ENCODE measurements at places on chromosomes 13 and 19.

DNA sequence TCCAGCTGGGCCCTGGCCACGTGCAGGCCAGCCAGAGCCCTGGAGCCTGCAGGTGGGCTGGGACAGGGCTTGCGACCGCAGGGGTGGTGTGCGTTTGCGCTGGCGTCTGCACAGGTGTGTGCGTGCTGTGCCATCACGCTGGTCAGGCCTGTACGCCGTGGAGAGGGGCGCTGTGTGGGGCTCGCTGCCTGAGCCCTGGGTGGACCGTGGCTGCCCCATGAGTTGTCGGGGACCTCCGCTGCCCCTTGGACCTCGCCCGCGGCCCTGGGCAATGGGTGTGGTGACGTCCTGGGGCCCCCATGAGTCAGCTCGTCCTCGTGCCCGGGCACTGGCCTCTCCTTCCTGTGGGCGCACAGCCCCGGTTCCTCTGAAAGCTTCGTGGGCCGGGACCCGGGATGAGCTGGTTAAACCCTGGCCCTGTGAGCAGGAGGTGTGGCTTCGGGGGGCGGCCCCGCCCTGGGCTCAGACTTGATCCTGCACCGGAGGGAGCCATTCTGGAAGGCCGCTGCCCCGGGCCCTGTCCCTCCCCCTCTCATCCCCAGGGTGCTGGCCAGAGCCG is 6.8 kb downstream of the CSNK1G2 start:
- no peak for DNase-seq

DNA sequence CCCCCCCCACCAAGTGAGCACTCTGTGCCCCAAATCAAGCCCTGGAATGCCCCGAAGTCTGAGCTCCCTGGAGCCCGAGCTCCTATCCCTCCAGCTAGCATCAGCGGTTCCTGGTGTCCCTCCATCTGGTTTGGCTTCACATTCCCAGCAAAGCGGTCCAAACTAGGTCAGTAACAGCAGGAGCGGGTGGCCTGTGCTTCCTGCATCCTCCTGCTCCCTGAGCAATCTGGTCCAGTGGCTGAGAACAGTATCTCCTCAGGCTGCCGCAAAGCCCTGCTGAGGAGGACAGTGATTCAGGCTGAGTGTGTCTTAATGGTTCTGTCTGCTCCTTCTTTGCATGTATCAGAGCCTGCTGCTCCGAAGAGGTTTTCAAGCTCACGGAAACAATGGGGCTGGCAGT is 25.9 kb downstream of the RASL11A start:
- DNase-seq = no peak

- DNase-seq = no peak
Observed at GRCh38 chr13:29706923-29707322, 111.4 kb upstream of the SLC7A1 start.

GRCh38 chr19:40528078-40528477 is 48.6 kb upstream of the SHKBP1 start:
- no peak for DNase-seq

DNA sequence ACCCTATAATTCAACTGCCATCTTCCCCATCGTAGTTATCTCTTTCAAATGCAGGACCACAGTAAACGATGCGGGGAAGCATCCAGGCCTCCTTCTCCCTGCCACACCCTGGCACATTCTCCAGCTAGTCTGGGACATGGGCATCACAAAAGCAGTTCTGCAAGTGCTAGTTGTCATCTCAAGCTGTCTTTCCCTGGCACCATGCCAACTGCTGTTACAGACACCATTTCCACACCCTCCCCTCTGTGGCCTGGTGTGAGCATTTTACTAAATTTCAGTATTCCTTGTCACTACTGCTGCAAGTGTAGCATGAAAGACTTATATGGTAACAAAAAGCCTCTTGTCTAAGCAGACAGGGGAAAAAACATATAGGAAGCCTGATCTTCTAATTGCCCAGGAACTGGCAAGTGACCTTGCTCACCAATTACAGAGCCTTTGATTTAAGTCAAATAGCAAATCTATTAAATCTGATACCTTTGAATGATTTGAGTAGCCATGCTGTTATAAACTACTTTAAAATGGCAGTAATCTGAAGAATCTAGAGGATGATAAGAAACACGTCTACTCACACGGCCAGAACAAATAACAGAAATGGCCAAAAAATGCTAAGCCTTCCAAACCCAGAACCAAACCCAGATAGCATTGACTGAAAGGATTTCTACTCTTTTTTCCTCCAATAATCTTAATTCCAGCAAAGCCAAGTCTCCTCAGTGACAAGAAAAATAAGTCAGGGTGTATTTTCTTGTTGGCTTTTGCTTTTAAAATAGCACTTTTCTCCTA is 179.0 kb downstream of the NUFIP1 start:
- DNase-seq = no peak

DNA sequence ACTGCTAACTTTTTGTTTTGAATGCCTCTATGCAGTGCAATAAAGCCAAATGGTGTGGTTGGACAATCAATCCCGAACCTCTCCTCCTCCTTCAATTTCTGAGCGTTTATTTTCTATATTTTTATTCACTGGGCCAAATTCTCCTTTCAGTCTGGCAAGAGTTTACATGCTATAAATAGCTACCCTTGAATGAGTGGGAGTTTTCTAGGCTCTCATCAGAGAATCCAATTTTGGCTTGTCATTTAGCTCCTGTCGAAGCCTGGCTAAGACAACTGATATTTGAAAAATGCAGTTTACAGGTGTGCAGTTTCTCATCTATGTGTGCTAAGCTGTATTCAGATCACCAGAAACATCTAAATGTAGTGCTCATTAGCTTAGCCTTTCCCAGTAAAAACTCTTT is 61.8 kb downstream of the OLFM4 start:
- no peak for DNase-seq

DNA sequence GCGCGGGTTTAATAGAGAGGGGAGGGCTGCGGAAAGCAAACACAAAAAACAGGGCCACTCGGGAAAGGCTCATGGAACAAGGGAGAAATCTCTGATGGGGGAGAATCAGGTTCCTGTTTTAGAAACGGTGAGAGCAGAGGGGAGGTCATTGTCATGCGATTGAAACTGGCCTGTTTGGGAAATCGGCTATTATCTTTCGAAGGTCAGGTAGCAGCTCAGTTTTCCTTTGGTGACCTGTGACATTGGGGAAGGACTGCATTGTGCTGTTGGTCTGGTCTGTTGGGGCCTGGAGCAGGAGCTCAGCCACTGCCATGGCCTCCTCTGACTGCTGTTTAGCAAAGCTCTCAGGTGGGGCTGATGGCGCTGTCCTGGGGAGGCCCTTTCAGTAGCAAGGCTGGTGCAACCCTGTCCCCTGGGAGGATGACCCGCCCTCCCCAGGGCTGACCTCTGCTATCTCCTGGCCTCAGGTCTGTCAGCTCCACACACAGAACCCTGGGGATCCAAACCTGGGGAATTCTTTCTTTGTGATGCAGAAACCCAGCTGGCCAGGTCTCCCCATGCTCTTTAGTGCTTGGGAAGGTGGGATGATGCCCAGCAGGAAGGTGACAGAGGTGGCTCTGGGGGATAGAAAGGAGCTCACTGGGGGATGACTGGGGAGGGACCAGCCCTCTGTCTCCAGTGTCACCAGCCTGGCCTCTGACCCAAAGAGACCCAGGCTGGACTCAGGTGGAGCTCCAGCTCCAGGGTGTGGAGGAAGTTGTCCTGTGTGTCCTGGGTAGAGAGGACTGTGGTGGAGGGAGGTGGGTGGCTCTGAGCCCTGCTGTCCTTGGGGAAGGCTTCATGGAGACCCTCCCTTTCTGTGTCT is 21.2 kb upstream of the CD177 start:
- no peak for DNase-seq

DNA sequence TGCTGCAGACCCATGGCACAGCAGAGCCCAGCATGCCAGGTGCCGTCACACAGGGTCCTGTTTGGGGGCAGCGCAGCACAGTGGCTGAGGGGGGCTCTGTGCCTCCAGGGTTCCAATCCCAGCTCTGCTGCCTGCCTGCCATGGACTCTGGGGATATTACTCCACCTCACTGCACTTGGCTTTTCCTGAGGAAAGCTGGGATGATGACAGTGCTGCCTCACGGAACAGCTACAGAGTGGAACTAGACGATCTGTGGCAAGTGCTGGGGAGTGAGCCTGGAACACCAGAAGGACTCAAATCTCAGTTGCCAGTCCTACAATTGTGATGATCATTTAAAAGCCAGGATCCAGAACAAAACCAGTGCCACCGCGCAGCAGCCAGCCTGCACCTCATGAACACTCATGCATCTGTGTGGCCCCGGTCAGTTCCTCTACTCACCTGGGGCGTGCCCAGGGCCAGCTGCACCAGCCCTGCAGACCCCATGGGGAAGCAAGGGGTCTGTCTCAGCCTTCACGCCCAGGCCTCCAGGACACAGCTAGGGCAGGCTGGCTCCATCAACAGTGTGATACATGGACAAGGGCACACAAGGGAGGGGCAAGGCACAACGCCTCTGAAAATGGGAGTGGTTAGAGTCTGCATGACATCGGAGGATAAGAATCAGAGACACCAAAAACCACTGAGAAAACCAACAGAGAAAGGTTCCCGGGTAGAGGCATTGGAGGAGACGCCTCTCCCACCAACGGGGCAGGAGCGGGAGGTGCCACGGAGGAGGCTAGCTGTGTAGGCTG is 55.2 kb downstream of the ATP7B start:
- no peak for DNase-seq

DNA sequence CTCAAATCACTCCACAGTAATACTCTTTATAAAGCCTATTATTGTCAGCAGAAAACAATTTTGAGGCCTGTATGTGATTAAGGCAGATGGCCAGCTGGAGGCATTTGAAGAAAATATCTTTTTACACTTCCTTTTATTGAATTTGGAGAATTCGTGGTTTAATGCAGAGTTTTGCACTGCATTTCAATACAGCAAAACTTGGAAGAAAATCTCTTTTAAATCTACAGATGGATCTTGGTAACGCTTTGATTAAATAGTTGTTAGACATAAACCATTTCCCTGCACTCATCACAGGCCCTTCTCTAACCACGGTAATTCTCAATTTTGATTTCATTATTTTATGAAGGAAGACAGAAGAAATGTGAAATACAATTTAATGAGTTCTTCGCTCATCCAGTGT is 185.7 kb downstream of the RFC3 start:
- DNase-seq = no peak

- peak; percentile 60 for DNase-seq
Observed at GRCh38 chr13:94435604-94436226, 43.8 kb downstream of the DCT start.

- no peak for DNase-seq
Observed at GRCh38 chr19:11806354-11807098, 7.5 kb upstream of the ZNF440 start.

- no peak for DNase-seq
Observed at GRCh38 chr19:3024870-3025548, 4.1 kb downstream of the TLE2 start.

- no peak for DNase-seq
Observed at GRCh38 chr19:38713227-38713649, 31.0 kb downstream of the CAPN12 start.

GRCh38 chr19:32313569-32314265 is 31.7 kb upstream of the ZNF507 start:
- no peak for DNase-seq

DNA sequence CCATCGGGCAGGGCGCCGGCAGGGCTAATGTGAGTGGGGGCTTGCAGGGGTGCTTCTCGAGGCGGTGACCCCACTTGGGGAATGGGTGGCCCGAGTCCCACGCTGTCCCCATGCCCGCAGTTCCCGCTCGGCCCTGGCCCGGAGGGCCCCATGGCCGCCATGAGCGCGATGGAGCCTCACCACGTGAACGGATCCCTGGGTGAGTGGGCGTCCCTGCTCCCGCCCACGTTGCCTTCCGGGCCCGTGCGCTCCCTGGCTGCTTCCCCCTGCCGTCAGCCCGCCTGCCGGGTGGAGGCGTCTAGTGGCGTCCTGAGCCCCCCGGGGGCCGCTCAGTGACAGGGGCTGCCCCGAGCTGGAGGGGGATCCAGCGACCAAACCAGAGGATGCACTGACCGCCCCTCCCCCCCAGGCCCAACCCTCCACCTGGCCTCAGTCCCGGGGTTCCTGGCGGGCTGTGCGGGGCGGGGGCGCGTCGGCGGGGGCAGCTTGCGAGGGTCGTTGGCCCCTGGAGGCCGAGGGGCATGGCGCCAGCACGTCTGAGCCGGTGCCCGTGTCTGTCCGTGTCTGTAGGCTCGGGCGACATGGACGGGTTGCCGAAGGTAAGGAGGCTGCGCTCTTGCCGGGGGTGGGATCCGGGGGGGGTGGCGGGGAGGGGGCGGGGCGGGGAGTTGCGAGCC is 4.8 kb downstream of the ISYNA1 start:
- DNase-seq = no peak

DNA sequence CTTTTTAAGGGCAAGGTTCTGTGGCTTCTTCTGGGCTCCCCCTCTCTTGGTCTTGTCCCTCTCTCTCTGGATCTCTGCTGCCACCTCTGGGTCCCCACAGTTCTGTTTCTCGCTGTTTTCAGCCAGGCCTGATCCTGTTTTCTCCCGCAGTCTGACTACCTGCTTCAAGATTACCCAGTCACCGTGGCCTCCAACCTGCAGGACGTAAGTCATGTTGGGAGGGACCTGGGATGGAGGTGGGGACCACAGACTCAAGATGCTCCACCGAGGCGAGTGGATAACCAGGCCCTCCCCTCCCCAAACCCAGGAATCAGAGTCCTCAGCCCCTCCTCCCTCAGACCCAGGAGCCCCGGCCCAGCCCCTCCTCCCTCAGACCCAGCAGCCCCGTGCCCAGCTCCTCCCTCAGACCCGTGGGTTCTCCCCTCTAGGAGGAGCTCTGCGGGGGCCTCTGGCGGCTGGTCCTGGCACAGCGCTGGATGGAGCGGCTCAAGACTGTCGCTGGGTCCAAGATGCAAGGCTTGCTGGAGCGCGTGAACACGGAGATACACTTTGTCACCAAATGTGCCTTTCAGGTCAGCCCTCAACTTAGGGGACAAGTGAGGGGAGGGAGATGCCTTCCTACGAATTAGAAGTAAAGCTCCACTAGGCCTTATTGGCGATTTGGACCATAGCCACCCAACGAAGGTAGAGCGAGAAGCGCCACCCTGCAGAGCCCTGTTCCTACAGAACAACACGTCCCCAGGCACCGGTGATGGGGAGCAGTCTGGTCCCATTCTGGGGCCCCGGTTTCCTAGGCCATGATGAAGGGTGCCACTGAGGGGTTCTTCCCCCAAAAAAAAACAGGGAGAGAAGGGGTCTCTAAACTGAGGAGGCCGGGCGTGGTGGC is 2.2 kb downstream of the FLT3LG start:
- no peak for DNase-seq

GRCh38 chr13:59906413-59907049 is 257.2 kb downstream of the DIAPH3 start:
- DNase-seq = peak; percentile 56

- DNase-seq = no peak
Observed at GRCh38 chr19:51531349-51532315, at the start of gene SIGLEC6. SIGLEC6 (minus strand) TSS chr19:51531670; CDS start chr19:51531648, 22 bp downstream.

GRCh38 chr13:99751517-99752199 is 219.9 kb downstream of the ZIC5 start:
- DNase-seq = no peak

DNA sequence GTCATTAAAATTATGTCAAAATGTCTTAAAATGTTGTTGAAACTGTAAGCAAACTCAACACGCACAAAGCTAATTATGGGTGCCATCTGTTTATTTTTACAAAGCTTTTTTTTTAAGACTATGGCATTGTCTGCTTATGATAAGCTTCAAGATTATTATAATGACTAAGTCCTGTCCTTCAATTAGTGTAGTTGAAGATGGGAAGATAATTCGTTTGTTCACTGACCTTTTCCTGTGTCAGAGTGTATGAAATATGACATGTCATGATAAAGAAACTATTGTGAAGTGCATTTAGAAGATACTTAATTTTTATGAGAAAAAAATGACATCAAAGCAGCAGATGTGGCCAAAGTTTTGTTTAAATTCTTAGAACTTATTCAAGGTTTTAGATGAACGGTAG is 211.3 kb downstream of the PCCA start:
- no peak for DNase-seq

All from HCEC 1CT (cell line).